Left cardiac atrium (tissue), 4 donors: ENCODE measurements at places on chromosomes 11 and 22. TPM values are rescaled to one million over a fixed set of nuclear protein-coding genes. Genes with fewer than 3 reads are reported as not detected.

Gene TBC1D10A
- 12.3 TPM for total RNA-seq

Gene MUC2
- 0.26 TPM for total RNA-seq

Gene GSTT2B
- 7.9 TPM for total RNA-seq

Gene IGF2
- total RNA-seq = 114 TPM

Gene TSPAN32
- total RNA-seq = 15.0 TPM

Gene P2RY2
- 16.5 TPM for total RNA-seq

Gene MS4A15
- total RNA-seq = not detected

Gene CRACR2B
- total RNA-seq = 18.9 TPM

Gene RIC3
- total RNA-seq = 13.8 TPM

Gene AMOTL1
- 60.6 TPM for total RNA-seq

Gene TTC36
- total RNA-seq = not detected
